KBM-7 (cell line): ENCODE measurements at places on chromosomes 2 and 18.

DNA sequence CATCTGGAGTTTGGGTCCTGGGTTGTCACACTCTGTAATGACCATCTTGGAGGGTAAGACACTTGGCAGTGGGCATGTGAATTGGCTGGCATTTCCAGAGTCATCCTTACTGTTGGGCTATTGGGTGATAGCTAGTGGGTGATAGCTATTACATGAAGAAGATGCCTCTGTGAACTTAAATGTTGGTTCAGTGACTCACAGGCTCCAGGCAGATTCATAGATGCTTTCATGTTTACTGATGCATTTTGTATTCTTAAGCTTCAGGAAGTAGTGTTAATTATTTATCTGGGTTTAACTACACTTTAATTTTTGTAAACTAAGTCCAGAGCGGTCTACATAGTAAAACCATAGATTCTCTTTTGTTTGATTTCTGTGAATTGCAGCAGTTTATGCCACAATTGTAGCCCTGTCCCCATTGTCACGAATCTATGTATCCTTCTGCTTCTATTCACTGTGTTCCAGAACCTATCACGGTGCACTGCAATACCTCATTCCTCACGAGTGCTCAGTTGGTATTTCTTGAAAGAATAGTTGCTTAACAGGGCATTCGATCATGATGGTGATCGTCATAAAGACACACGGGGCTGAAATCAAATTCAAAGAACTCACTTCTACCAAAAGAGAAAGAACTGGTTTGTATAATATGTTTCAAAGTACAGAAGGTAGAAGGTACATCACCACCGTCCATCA is 79.7 kb downstream of the GBX2 start:
- DNase-seq, result no peak

- no peak for DNase-seq
Observed at GRCh38 chr2:99490623-99491461, 1.0 kb upstream of the REV1 start.

DNA sequence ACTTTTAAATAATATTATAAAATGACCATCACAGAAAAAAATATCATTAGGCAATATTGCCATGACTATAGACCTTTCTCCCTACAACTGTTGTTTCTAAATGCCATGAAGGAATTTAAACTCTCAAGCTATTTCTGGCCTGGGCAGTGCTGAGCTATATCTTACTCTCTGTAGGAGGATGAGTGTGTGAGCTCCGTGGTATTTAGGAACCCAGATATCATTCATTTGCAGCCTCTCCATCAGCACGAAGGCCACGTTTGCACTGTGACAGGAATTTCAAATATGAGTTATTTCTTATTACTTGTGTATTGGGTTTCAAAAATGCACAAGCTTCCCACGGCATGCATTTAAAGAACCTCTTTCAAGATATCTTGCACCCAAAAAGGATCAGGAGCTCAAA is 35.0 kb upstream of the SOX11 start:
- no peak for DNase-seq

GRCh38 chr2:86238354-86238753 is 39.1 kb downstream of the MRPL35 start:
- no peak for DNase-seq

GRCh38 chr2:156421851-156422250 is 14.3 kb upstream of the GPD2 start:
- DNase-seq, result no peak

DNA sequence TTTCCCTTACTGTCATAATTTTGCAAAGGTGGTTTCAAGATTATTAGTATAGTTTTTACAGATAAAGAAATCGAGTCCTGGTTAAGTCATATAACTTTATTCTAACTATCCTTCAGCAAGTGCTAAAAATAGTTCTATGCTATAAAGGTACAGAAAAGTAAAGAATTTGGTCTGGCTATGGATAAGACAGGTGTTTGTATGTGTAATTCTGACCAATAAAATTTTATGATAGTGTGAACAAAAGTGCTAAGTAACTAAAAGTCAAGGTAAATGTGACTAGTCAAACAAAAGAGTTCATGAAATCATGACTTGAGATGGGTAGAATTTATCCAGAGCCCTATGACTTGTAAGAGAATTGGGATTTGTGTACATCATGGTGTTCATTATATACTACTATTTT is 140.7 kb downstream of the COMMD1 start:
- no peak for DNase-seq

GRCh38 chr18:44041961-44042360 is 638.7 kb upstream of the SETBP1 start:
- DNase-seq, result no peak

- peak; percentile 69 for DNase-seq
Observed at GRCh38 chr2:69830045-69830905, 815 bp downstream of the GMCL1 start.

DNA sequence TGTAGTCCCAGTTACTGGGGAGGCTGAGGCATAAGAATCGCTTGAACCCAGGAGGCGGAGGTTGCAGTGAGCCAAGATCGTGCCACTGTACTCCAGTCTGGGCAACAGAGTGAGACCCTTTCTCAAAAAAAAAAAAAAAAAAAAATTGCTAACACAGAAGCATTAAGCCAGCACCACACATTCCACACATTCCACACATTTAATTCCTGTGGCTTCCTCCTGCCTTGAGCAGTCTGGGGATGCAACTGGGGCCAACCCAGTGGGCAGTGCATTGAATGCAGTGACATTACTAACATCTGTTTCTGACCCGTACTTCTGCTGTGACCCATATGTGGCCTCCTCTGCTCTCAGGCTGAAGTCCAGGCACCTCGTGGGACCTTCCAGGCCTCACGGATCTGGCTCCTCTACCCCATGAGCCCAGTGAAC is 107.0 kb downstream of the BCL2L11 start:
- DNase-seq, result no peak

- DNase-seq, result no peak
Observed at GRCh38 chr18:33128581-33128980, 311.9 kb downstream of the CCDC178 start.

DNA sequence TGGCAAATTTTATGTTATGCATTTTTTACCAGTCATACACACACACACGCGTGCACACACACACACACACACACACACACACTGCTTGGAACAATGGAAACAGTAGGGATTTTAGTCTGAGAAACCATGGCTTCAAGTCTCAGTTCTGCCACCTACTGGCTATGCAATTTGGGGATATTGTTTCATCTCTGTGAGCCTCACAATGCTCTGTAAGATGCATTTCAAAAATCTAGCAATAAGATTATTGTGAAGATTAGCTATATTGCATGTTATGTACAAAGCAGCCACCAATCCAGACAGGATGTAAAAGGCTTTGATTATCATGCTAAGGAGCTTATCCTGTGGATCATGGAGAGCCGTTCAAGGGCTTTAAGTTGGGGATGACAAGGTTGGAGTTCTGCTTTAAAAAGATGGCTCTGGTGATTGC is 401.4 kb downstream of the NBAS start:
- DNase-seq, result peak; percentile 75

- no peak for DNase-seq
Observed at GRCh38 chr18:77119851-77120491, 12.6 kb downstream of the MBP start.
